Stimulated activated CD8-positive, alpha-beta memory T cell treated with anti-CD3 and anti-CD28 coated beads, Interleukin-4, amount 100 ng/mL, for 24 hours (primary cell): ENCODE measurements at places on chromosomes 2 and 18.

DNA sequence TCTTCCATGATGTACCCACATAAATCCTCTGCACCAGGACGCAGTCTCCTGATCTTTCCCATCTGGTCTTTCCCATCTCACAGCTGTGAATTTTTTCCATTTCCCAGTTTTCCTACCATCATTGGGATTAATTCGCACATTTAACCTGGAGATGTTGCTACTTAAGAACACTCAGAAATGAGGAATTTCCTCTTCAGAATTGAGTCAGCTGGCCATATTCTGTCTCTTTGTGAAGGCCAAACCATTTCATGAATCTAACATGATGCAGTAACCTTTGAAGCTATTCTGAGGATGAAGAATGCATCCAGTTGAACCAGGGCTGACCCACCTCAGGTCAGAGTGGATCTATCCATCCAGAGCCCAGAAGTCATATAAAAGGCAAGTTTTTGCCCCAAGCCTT is 326.8 kb downstream of the SETBP1 start:
- DNase-seq: no peak

DNA sequence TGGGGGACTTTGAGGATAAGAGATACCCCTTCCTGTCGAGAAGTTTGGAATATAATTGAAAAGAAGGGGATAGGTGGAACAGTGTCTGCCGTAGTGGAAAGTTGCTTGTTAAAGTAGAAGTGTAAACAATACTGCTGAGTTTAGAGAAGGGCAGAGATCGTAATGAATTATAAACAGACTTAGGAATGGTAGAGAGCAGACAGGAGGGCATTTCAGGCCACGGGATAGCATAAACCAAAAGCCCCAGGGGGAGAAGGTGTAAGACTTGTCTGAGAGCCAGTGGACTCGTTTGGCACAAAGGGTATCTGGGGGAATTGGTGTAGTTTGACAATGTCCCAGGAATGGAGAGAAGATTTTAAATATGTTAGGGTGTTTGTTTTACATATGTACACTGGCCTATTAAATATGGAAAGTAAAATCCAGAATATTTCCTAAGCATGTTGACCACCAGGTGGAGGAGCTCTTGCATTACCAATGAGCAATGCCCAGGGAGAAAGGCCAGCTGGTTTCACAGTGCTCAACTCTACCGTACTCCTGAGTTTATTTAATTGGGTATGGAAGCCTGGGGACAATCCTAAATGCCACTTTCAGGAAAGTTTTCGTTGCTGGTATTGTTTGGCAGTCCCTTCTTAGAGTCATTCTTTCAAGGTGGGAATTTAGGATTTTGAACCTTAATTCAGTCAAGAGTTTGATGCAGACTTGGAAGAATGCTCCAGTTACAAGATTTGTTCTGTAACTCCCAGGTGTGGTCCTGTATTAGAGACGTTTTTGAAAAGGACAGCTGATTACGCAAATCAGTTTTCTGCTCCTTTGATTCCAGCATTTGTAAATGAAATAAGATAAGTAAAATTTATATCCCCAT is 7.5 kb downstream of the COPS8 start:
- no peak for DNase-seq

- DNase-seq: no peak
Measured at GRCh38 chr2:152499896-152500735, 165.1 kb downstream of the FMNL2 start.

- DNase-seq: no peak
Measured at GRCh38 chr2:139055202-139055601, 275.0 kb upstream of the NXPH2 start.

DNA sequence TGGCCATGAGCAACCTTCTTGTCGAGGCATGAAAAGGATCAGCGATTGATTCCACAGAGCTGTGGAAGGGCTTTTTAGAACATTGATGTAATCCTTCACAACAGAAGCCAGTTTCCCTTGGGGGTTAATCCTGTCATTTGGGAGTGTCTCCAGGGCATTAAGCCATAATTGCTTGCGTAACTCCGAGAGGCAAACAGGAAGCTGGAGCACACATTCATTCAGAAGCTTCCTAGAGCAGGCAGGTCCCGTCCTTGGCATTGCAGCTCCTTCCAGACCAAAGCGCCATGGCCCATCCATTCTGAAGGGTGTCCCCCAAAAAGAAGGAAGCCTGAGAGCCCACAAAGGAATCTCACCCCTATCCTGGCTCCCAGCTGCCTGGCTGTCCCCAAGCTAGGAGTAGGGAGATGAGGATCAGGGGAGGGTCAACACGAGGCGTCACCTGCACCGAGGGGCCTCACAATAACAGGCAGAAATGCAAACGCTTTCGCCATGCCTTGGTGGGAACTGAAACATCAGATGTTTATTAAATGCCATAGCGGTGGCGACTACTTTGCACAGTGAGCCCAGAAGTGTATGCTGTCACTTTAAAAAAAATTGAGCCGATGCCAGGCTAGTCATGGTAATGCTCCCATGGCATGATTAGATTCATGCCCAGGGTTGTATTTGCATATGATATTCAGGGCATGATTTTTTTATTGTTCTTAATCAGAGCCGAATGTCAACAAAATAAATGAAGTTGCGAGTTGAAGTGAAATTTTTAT is 339.4 kb downstream of the BCL11A start:
- DNase-seq: no peak

DNA sequence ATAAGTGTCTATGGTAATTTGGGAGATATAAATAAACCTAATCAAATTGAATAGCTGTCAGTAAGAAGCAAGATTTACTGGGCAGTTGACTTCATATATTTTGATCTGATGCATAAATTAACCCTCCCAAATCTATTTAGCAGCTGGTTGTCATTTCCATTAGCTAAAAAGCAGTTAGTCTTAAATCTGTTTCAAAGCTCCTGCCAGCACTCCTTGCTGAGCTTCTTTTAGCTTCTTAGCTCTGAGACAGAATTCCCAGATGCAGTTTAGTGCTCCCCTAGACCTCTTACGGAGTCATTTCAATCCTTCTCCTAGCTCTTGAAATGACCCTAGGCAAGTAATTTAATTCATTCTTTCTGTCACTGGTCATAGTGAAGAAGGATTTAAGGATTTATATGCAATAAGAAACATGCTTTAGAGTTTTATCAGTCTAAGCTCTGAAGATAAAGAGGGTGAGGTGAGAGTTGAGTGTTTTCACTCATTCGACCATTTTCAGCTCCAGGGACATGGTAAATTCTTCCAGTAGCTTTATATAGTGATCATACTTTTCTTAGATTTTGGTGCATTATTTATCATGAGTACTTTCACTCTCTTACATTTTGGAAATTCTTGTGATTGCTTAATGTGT is 98.9 kb downstream of the PHLPP1 start:
- no peak for DNase-seq

- DNase-seq: no peak
Measured at GRCh38 chr2:197777823-197778407, 7.2 kb downstream of the BOLL start.

GRCh38 chr2:223008956-223009355 is 43.0 kb upstream of the KCNE4 start:
- DNase-seq: no peak

- no peak for DNase-seq
Measured at GRCh38 chr2:15271941-15272542, 289.1 kb downstream of the NBAS start.

- DNase-seq: no peak
Measured at GRCh38 chr2:228318218-228318617, 136.7 kb upstream of the SPHKAP start.

DNA sequence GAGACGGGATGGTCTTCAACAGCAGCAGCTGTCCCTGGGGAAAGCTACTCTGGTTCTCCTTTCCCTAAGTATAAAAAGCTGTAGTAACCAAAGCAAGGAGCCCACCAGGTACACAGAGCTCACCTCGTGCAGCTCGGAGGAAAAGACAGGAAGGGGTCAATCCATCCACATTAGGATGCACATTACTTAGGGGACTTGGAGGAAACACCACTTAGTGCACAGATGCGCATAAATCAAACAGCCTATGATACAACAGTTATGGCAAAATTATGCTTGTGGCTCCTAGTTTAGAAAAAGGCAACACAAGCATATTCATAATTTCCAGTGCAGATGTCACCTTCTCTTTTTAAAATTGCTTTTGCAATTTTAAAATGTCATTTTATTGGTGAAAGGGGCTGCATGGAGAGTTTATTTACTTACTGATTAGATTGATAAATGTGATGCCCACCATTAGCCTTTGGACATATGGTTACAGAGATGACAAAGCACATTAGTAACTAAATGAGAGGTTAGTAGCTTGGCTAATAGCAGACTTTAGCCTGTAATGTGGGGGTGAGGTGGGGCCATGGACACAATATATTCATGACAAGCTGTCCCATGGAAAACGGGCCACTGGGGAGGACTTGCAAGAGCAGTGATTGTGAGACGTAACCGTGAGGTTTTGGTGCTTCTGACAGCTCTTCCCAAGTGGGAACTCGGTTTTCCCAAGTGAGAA is 199.8 kb downstream of the MYT1L start:
- DNase-seq: no peak

GRCh38 chr18:8947566-8947965 is 154.9 kb upstream of the NDUFV2 start:
- no peak for DNase-seq

DNA sequence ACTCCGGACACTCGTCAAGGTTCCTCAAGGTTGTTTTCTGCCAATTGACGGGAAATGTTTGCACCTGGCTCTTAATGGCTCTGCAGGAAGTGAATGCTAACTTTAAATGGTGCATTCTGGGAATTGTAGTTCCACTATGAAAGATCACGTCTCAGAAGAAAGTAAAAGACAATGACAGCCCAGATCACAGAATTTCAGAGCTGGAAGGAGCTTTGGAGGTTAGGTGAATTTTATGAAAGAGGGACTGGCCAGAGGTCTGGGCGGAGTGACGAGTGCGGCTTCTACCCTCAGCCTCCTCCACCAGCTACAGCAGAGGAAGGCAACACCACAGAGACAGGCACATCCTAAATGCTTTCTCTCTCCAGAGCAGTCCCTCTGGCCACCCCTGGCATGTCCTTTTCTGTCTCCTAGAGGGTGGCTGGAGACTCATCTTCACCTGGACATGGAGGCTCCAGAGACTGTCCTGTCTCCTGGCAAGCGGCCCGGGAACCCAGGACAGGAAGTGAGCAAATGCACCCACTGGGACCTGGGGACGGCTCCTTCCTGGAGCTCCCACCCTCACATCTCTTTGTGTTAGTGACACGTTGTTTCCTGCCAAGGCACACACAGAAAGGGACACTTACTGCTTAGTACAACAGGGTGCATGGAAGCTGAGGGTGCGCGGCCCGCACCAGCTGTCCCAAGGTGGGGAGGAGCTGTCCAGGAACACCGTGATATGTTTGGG is 19.4 kb downstream of the THAP4 start:
- no peak for DNase-seq

DNA sequence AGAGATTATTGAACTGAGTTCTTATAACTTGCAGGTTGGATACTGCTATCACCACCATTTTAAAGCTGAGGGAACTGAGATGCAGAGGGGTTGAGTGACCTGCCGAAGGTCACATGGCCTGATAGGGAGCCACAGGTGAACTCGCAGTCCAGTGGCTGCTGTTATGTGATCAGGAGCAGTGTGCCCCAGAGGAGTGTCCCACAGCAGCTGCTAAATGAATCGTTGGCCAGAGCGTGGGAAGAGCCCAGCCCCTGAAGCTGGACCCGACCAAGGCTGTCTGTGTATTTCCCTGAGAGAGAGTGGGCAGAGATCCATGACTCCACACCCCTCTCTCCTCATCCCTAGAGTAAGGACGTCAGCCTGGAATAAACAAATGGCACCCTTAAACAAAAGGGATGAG is 26.7 kb upstream of the PRLH start:
- DNase-seq: no peak

DNA sequence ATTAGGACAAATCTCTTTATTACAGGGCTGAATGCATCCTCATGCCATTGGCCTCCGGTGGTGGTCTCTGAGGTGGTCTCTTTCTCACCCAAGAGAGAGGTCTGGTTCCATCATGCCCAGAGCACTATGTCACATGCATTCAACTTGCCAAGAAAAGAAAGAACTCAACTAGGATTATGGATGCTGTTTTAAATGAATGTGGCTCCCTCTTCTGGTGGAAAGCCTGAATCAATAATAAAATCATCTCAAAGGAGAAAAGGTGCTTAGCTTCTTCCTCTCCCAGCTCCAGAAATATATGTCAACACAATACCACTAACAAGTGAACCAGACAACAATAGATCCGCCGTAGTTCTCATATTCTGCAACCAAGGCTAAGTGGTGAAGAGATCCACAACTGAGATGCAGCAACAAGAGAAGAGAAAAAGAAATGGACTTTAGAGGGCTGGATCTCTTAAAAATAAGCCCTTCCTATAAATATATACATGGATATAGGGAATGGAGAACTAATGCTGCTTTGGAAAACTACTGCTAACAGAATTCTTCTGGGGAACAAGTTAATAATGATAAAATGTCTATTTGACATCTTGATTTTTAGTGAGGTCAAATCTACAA is 396.8 kb downstream of the NCKAP5 start:
- no peak for DNase-seq

DNA sequence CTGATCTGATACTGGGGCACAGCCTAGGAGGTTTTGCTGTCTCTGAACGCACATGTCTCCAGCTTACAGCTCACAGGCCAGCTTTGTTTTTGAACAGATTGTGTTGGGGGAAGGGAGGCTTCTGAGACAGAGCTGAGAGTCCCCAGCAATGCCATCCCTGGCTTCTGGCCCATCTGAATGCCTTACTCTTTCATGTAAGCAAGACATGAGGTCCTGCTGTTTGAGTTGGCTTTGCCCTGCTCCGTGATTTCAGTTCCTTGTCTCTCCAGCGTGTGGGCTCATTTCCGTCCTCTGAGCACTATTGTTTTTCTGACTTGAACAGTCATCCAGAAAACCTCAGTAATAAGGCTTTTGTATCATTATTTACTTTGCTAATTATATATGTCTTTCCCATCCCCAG is 194.9 kb upstream of the TNP1 start:
- no peak for DNase-seq

DNA sequence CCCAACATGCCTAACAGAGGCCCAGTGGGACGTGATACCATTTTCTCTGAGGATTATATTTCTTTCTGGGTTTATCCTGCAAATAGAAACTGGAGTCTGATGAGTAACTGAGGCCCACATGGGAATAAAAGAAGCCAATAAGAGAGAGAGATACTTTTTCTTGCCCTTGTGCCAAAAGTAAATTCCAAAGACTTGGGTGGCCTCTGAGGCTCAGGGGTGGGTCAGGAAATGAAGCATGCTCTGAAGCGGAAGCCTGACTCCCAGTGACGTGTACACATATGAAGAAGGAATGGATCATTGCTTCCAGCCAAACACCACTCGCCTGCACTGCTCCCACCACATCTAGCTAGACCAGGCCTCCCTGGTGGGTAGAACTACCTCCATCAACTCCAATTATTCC is 273.6 kb upstream of the NCKAP5 start:
- no peak for DNase-seq

DNA sequence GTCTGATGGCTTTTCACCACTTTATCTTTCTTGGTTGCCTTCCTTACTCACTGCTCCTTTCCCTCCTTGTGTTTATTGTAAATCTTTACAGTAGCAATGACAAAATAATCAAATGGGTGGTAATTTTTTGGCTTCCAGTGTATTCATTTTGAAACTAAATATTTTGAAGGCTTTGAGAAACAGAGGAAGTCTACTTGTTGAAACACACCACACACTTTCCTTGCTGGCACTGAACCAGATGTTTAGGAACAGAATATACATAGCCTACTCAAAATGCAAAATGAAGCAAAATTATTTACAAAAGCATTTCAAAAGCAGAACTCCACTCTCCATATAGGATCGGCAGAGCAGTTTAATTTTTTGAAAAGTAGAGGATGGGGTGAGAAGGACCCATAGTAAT is 189.8 kb downstream of the LTBP1 start:
- DNase-seq: no peak
